Gastrocnemius medialis (tissue), 4 donors: ENCODE measurements at places on chromosomes 2 and 18.

DNA sequence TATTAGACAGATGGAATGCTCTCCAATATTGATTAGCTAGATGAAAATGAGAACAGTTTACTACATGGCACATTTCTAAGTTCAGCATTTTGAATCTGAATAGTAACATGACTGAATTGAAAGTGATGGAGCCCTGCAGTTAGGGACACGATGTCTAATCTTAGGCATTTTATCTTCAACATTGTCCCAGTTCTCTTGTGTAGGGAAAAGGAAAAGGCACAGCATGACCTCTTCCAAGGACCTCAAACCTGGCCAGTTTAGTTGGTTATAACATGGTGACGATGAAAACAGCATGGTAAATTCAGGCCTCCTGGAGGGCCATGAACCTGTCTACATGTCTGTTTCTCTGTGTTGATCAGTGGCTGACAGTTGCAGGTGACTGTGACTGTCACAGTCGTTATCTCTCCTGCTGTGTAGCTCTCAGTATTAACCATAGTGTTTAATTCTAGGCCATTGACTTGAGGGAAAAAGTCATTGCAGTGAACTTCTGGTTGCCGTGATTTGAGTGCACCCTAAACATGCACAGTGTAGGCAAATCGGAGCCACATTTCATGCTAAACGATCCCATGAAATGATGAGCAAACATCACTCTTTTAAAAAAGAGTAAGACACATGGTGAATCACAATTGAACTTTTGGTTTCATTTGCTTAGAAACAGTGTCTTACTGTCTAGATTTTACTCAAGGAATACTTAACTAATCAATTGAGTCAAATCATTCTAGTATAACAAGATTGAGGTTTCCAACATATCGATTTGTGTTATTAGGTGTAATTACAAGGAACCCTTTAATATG, 129.7 kb downstream of the PHLPP1 start:
- DNase-seq, result no peak

DNA sequence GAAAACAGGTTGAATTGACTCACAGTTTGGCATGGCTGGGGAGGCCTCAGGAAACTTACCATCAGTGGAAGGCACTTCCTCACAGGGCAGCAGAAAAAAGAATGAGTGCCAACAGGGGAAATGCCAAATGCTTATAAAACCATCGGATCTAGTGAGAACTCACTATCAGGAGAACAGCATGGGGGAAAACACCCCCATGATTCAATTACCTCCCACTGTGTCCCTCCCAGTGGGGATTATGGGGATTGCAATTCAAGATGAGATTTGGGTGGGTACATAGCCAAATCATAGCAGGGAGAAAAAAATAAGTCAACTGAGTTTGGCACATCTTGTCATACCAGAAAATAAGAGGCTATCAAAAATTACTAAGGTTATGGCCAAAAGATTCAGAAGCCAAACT, 96.3 kb downstream of the TRIP12 start:
- DNase-seq, result no peak

DNA sequence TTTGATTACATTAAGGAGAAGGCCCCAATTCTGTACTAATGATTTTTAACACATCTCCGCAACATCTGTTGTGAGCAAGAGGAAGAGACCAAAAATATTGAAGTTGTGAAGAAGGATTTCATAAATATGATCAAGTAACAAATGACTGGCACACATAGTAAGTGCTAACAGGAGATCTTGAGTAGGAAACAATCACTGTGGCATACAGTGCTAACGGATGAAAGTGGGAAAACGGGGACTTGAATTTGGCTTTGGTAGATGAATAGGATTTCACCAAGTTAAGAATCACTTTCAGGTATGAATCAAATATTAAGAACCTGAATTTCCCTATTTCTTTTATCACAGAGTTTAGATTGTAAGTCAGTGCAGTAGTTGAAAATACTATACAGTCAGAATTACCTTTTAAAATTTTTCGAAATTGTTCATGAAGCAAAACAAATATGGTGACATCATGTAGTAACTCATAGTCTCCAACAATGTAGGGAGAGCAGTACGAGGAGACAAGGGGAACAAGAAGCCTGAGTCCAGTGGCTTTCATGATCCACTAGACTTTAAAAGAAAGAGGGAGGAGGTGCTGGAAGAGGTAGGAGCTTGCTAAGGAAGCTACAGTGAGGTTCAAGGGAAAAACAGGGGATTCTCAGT, 16.3 kb downstream of the CWC22 start:
- no peak for DNase-seq

DNA sequence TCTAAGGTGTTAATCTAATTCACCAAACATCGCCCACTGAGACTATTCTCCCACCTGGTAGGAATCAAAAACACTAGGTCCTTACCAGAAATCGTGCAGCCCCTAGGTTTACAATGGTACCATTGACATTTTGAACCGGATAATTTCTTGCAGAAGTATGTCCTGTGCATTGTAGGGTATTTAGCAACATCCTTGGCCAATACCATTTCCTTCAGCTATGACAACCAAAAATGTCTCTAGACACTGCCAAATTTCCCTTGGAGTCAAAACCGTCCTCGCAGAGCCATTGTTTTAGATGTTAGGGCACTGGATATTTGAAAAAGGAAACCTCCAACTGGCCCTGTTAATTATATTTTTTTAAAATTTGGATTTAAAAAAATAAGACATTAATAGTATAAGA, 3.8 kb downstream of the VPS54 start:
- DNase-seq, result no peak

DNA sequence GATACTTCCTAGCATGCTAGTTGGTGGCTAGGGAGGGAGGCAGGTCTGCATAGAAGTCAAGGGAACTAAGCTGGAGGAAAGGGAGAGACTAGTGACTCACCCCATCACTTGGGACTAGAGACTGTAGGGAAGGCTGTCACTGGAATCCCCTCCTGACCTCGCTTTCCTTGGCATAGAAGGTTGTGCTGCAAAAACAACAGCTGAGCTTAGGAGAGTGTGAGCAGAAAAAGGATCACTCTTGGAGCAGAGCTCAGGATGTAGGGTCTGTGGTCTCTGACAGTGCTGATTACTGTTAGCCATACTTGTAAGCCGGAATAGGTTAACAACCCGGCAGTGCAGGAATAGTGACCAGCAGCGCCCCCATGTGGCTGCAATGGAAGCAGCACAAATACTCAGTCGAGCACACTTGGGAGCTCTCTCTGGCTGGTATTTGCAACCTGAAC, 66.9 kb upstream of the SMAD2 start:
- DNase-seq, result no peak
